ENCODE measurements at places on chromosomes 3 and 15.
A peak's percentile ranks its signal among the peaks of the same experiment; 100 is the strongest.

- DNase-seq = no peak
Observed at GRCh38 chr3:54988838-54989630, 61.2 kb upstream of the LRTM1 start.

DNA sequence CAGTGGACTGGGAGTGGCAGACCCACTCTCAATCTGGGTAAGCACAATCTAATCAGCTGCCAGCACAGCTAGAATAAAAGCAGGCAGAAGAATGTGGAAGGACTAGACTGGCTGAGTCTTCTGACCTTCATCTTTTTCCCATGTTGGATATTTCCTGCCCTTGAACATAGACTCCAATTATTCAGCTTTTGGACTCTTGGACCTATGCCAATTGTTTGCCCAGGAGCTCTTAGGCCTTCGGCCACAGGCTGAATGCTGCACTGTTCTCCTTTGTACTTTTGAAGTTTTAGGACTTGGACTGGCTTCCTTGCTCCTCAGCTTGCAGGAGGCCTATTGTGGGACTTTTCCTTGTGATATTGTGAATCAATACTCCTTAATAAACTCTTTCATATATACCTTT, 477.7 kb upstream of the ZNF385D start:
- no peak for DNase-seq

DNA sequence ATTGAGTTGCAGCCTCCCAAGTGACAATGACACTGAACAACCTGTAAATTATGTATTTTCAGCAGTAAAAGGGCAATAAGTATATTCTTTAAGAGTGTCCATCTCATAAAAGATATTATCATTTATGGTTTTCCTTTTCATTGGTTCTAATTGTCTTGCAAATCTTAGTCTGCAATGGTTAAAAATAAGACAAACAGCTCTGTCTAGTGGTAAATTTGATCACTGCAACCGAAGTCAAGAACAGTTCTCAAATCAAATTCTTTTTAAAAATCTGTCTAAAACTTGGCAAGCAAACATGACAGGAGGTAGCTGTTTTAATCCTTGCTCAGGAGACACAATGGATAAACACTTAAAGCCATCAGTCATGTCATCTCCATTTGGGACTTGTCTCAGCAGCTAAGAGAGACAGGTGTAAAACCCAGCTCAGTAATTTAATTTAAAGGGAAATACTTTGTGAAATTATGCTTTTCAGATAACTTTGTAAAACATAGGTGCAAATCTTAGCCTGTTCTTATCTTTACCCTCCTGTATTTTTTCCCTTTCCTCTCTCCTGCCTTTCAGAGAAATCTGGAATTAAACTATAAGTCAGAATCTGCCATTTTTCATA, 150.3 kb upstream of the ARHGEF26 start:
- no peak for DNase-seq

DNA sequence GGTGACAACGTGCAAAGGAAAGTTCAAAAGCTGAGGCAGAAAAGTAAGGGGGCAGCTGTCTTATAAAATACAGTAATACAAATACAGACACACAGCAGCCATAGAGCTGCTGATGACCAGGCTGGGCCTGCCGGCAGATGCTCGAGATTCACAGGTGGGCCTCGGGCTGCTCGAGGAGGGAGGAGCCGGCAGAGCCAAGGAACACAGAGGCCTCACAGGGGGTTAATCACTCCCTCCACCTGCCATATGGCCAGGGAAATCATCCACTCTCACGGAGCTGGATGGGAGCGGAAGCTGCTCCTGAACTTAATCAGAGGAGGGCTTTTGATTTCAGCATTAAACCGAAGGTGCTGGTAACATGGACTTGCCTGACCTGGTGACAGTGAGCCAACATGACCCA, 29.6 kb upstream of the MGLL start:
- DNase-seq = no peak

- DNase-seq = no peak
Observed at GRCh38 chr15:39682366-39682765, 100.3 kb downstream of the FSIP1 start.

DNA sequence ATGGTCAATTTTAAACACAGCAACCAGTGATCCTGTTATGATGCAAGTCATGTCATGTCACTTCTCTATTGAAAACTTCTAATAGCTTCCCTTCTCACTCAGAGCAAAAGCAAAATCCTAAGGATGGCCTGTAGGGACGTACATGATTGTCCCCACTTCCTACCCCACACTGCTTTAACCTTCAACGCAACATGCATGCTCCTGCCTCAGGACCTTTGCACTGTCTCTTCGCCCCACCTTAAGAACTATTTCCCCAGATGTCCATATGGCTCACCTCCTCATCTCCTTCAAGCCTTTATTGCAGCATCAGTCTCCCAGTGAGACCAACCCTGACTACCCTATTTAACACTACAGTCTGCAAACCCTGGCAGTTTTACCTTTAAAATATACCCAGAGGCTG, 214.1 kb upstream of the CHRM5 start:
- no peak for DNase-seq

GRCh38 chr3:172673210-172673679, 37.6 kb downstream of the NCEH1 start:
- peak; percentile 52 for DNase-seq

DNA sequence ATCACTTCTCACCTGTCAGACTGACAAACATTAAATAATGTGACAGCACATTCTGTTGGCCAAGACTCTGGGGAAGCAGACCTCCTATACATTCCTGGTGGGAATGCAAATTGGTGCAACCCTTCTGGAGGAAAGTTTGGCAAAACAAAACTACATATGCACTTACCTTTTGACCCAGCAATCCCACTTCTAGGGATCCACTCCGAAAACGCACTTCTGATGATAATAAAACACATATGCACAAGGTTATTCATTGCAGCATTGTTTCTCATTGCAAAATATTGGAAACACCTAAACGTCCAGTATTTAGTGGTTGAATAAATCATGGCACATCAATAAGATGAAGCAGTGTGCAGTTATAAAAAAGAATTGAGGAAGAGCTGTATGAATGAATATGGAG, 145.5 kb upstream of the ABHD17C start:
- DNase-seq = no peak

DNA sequence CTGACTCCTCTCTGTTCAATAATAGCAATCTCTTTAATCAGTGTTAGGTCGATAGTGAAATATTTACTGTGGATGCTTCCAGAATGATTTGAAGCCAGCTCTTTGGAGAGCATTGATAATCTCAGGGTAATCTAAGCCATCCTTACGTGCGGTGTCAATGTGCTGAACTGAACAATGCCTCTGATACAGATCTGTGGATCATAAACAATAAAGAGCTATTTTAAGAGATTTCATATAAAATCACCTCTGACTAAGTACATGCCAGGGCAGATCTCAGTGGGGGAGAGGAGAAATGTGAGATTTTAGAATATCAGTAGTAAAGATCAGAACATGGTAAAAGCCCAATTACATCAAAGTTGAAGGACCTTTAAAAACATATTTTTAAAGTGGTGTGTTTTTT, 319.3 kb upstream of the GBE1 start:
- no peak for DNase-seq

DNA sequence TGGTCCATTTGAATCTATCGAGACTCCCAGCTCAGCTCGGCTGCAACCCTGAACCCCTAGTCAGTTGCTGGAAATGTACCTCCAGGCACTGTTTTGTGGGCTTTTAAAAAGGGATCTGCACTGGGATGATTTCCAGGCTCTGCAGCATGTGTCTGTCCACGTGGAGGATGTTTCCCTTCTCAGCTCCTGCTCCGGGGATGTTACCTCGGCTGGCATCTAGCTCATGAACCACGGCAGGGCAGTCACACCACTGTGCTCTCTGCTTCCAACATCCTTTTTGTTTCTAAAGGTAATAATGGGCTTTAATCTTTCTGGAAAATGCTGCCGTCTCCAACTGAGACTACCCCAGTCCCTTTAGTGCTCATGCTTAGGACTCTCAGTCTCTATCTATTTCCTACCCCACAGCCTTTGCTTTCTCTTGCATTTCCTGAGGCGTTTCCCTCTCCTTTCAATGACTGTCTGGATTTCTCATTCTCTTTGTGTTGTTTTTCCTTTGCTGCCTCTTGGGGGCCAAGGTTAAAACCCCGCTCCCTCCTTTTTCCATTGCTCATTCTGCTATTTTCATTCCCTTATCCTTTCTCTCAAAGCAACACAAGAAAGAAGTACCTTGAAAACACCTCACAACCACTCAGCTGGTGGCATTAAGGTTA, 42.9 kb upstream of the AKAP13 start:
- DNase-seq = no peak

DNA sequence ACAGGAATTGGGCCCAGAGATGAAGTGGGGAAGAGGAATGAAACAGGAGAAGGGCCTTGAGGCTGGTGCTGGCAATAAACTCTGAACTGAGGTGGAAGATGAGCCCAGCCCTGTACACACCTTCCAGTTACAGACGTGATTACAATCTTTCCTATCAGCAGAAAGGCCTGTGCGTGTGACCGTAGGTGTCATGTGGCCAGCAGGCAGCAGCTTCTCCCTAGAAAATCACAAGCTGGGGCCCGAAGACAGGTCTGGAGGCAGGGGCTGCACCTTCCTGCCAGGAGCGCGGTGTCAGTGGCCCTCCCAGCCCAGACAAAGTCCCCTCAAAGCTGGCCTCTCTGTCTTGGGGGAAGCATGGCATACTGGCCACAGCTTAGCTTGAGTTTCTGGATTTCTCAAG, 16.7 kb upstream of the PIGZ start:
- DNase-seq = no peak

DNA sequence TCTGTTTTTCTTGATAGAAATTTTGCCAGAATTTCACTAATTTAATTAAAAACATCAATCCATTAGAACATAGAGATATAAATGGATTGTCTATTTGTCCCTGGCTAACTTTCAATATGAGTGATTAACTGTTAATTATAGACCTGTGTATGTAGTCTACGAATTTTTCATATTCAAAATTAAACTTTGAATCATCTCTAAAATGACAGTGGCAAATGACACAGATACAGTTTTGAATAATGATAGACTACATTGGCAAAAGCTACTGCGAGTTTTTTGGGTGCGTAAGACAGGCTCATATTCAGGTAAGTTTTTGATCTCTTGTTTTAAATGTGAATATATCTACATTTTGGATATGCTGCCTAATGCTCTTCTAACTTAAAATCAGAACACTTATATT, 86.0 kb upstream of the TBC1D5 start:
- DNase-seq = no peak

DNA sequence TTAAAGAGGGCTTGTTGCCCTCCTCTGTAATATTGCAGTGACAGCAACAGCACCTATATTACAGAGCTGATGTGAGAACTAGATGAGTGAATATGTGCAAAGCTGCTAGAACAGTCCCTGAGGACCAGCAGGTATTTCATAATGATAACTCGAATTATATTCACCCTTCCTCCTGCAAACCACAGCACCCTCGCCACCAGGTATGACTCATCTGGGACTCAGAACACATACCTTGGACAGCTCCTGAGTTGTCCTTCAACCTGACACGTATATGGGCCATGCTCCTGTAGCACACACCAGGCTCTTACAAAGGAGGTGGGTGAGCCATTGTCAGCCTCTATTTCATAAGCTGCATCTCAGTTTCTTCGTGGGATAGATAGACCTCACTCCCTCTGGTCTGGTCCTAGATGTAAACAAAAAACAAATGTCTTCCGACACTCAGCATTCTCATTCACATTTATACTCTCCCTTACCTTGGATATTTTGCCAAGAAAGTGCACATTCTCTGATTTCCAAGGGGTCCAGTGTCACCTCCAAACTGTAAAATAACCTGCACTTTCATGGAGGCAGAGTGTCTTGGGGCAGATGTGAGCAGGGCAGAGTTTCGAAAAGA, 124.5 kb downstream of the TLE3 start:
- no peak for DNase-seq

GRCh38 chr3:49707113-49707480, 12.4 kb downstream of the AMIGO3 start:
- no peak for DNase-seq

DNA sequence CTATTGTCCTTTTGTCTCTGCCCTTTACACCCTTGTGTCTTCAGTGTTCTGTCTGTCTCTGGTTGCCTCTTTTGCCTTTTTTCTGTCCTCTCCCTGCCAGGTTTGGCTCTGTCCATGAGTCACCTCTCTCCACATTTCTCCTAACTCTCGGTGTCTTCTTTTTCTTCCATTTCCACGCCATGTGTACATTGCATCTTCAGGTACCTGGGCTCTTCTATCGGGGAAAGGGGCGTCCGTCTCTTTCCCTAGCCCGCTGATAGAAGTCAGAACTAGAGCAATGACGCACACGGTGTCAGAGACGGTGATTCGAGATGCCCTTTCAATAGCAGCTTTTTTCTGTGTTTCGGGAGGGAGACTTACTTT, 641 bp downstream of the OPA1 start:
- DNase-seq = peak; percentile 39

DNA sequence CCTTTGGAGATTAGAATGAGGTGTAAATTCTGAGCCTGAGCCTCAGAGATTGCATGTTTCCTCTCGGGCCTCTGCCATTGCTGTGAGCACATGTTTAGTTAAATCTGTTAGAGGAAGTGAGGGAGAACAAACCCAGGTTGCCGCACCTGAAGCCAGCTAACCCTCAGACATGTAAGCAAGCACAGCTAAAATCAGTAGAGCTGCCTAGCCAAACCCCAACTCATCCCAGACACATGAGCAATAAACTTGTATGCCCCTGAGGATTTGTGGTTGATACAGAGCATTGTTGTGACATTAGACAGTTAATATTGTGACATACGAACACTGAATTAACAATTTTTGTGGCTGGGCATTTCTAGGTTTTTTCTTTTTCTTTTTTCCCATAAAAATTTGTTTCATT, 41.9 kb downstream of the NMD3 start:
- no peak for DNase-seq

DNA sequence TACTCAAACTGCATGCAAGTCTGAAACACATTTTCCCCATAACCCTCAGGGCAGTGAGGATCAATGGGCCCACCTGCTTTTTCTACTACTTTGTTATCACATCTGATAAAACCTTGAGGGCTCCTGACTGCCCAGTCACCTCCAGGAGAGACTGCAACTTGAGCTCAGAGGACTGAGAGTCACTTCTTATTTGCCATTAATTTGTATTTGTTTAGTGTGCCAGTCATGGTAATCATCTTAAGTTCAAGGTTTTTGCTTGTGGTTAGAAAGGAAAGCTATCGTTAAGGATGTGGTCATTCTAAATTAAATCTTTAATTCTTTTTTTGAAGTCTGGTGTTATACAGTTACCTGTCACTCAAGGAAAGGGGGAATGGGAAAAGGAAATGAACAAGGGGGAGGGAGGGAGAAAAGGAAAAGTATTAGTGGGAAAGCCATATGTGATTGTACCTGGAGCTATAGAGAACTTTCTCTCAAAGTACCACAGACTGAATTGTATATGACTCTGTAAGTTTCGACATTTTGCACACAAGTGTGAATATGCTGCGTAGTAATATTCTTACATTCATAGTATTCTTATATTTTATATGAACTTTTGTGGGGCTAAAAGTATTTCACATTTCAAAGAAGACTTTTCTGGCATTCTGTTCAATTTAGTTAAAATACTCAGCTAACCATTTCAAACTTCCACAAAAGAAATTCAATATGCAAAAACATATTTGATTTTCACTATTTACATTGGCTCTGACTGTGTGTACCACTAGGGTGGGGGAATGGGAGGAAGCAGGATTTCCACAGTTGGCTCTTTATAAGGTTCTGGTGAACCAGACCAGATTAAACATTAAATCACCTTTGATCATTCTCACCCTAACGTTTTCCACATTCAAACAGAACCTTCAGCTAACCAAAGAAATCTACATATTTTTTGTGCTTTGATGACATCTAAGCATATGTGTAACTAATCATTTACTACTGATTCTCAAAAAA, 166.5 kb upstream of the ATP11B start:
- DNase-seq = no peak
